Stimulated activated CD4-positive, alpha-beta T cell treated with anti-CD3 and anti-CD28 coated beads, Interleukin-1b, Interleukin-23, amount 100 ng/mL, for 48 hours (primary cell): ENCODE measurements at places on chromosomes 16 and 17.

GRCh38 chr16:49959552-49960277 is 65.3 kb upstream of the CNEP1R1 start:
- no peak for DNase-seq

GRCh38 chr16:24541233-24541933 is 2.0 kb downstream of the RBBP6 start:
- no peak for DNase-seq

DNA sequence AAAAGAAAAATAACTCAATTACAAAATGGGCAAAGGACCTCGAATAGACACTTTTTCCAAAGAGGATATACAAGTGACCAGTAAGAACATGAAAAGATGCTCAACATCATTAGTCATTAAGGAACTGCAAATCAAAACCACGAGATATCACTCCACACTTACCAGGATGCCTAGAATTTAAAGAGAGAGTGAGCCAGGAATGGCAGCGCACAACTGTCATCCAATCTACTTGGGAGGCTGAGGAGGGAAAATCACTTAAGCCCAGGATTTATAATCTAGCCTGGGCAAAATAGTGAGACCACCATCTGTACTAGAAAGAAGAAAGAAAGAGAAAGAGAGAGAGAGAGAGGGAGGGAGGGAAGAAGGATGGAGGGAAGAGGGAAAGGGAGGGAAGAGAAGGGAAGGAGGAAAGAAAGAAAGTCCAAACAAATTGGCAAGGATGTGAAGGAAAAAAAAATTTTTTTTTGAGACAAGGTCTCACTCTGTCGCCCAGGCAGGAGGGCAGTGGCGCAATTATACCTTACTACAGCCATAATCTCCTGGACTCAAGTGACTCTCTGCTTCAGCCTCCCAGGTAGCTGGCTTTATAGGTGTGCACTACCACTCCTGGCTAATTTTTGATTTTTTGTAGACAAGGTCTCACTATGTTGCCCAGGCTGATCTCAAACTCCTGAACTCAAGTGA is 22.6 kb downstream of the TBX2 start:
- DNase-seq: no peak

GRCh38 chr16:31335431-31335830 is 19.5 kb upstream of the ITGAX start:
- DNase-seq: no peak

- peak; percentile 48 for DNase-seq
Measured at GRCh38 chr16:57815987-57816745, 13.9 kb upstream of the KIFC3 start.

DNA sequence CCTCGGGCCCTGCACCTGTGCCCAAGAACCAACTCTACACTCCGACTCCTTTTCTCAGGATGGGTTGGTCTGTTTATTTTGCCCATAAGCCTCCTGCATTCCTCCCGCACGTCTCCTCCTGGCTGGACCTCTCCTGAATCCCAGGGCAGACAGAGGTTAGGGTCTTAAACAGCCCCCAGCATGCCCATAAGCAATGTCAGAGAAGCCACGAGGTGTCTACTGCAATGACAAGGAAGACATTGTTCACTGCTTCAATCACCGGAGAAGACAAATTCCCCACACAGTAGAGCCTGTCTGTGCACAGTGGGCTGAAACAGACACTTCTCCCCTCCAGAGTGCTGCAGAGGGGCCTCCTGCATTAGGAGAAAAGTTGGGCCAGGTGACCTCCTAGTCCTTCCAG is 230.6 kb upstream of the RPL38 start:
- no peak for DNase-seq

DNA sequence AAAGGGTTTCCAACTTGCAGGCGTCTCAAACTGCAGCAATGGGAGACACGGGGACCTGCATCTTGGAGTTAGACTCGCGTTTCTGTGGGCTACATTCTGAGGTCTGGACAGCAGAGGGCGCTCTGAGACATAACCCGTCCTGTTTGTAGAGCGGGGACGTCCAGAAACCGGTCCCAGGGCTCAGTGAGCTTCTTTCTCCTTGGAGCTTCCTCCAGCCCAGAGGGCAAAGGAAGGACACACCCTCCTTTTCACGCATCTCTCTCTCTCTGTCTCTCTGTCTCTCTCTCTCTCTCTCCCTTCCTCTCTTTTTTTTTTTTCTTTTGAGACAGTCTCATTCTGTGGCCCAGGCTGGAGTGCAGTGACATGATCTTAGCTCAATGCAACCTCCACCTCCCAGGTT is 19.8 kb downstream of the COX4I1 start:
- DNase-seq: peak; percentile 88

- no peak for DNase-seq
Measured at GRCh38 chr17:7850701-7851437, 4.0 kb upstream of the TMEM88 start.

DNA sequence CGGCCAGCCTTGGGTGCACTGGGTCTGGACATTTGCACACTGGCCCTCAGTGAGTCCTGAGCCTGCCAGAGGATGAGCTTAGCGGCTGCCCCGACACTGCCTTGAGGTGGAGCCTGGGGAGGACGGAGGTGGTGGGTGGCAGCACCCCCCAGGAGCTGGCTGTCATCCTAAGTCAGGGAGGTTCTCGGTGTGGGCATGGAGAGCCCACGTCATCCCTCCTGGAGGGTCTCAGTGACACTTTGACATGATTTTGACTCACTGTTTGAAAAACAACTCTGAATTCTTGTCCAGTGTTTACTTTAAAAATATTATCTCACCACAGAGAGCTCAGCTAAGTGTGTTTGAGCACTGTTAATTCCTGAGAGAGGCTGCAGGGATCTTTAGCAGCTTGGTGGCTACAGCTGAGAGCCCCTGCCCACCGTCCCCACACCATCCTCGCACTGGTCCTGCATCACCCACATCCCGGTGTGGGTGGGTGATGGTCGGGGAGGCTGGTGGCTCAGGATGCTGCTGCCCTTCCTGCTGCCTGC is 63.1 kb downstream of the BANP start:
- DNase-seq: no peak

GRCh38 chr16:11361701-11362451 is 16.6 kb downstream of the RMI2 start:
- no peak for DNase-seq

GRCh38 chr17:40937384-40937819 is at the start of gene KRT23:
TSS of gene KRT23 (minus strand) at chr17:40937646. CDS start at chr17:40936603, 1,043 bp downstream.
- DNase-seq: no peak

DNA sequence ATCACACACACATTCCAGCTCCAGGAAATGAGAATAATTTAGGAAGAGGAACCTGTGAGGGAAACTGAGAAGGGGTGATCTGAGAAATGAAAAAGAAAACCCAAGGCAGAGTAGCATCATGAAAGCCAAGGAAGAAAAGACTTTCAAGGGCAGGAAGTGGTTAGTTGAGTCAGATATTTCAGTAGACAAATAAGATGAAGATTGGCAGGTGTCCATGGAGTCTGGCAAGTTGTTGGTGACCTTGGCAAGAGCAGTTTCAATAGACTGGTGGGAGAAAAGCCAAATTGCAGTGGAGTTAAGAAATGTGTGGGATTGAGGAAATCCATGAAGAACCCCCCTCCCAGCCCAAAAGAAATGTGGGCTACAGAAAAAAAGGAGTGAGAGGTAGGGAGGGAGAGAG is 10.7 kb downstream of the GNAO1 start:
- peak; percentile 22 for DNase-seq
